ENCODE measurements at places on chromosomes 7 and 10. TPM values are rescaled to one million over a fixed set of nuclear protein-coding genes. Genes with fewer than 3 reads are reported as not detected.

The HEPACAM2 gene
- 4.5 TPM for polyA plus RNA-seq

The HTR5A gene
- polyA plus RNA-seq = not detected

The CYP2C8 gene
- polyA plus RNA-seq = 2.3 TPM

The PSD gene
- polyA plus RNA-seq = 13.2 TPM

The AOC1 gene
- 63.0 TPM for polyA plus RNA-seq

The ACBD7 gene
- 6.6 TPM for polyA plus RNA-seq

The PON1 gene
- polyA plus RNA-seq = 1.9 TPM

The ACHE gene
- polyA plus RNA-seq = 5.0 TPM

The GPER1 gene
- 6.5 TPM for polyA plus RNA-seq

The TRIM4 gene
- polyA plus RNA-seq = 30.1 TPM

The HDAC9 gene
- 8.4 TPM for polyA plus RNA-seq

The STAG3 gene
- 30.1 TPM for polyA plus RNA-seq

The MALRD1 gene
- polyA plus RNA-seq = 1.4 TPM

The POP7 gene
- 32.6 TPM for polyA plus RNA-seq

The HOXA11 gene
- polyA plus RNA-seq = 30.6 TPM

The ACSL5 gene
- 5.3 TPM for polyA plus RNA-seq

The AKR1D1 gene
- polyA plus RNA-seq = 0.13 TPM

The ARL3 gene
- 31.3 TPM for polyA plus RNA-seq

The C10orf62 gene
- polyA plus RNA-seq = 1.3 TPM

The STAMBPL1 gene
- polyA plus RNA-seq = 1.5 TPM

The PFKP gene
- polyA plus RNA-seq = 39.5 TPM

The COL1A2 gene
- polyA plus RNA-seq = 531 TPM

The WNT16 gene
- 0.04 TPM for polyA plus RNA-seq

The GPR146 gene
- polyA plus RNA-seq = 3.7 TPM

The ZNF853 gene
- polyA plus RNA-seq = 17.6 TPM

The NEBL gene
- polyA plus RNA-seq = 81.5 TPM

The CNPY1 gene
- polyA plus RNA-seq = not detected

The CDH23 gene
- polyA plus RNA-seq = 1.3 TPM

The CCL24 gene
- polyA plus RNA-seq = 0.93 TPM

The SPDYE16 gene
- polyA plus RNA-seq = 4.0 TPM

The ANKRD7 gene
- 2.3 TPM for polyA plus RNA-seq

The TLX1 gene
- 0.11 TPM for polyA plus RNA-seq

The NUTM2B gene
- 5.1 TPM for polyA plus RNA-seq

The MNX1 gene
- 0.18 TPM for polyA plus RNA-seq

The CYP2W1 gene
- polyA plus RNA-seq = 3.3 TPM

The NPTX2 gene
- polyA plus RNA-seq = 4.6 TPM

The ZNF425 gene
- polyA plus RNA-seq = 6.1 TPM

The SORCS1 gene
- polyA plus RNA-seq = 17.5 TPM

The CAMK1D gene
- 11.8 TPM for polyA plus RNA-seq

The GAD2 gene
- 4.1 TPM for polyA plus RNA-seq

The FAM24A gene
- polyA plus RNA-seq = not detected

The SLC29A4 gene
- polyA plus RNA-seq = 26.3 TPM

The LAMB1 gene
- 711 TPM for polyA plus RNA-seq

The OR2A1 gene
- 0.51 TPM for polyA plus RNA-seq

The HABP2 gene
- 0.73 TPM for polyA plus RNA-seq

The ASL gene
- 36.1 TPM for polyA plus RNA-seq

The LIPJ gene
- 0.40 TPM for polyA plus RNA-seq

The GSDME gene
- polyA plus RNA-seq = 12.6 TPM

The HOXA2 gene
- polyA plus RNA-seq = 11.8 TPM

The RNF148 gene
- polyA plus RNA-seq = 0.35 TPM

The STEAP2 gene
- 15.5 TPM for polyA plus RNA-seq

The GARS1 gene
- polyA plus RNA-seq = 81.7 TPM

The PRR15 gene
- polyA plus RNA-seq = 4.7 TPM

The ACSM6 gene
- polyA plus RNA-seq = 0.23 TPM

The KLF14 gene
- 0.46 TPM for polyA plus RNA-seq

The PRKG1 gene
- polyA plus RNA-seq = 11.3 TPM

The ACTL6B gene
- 0.09 TPM for polyA plus RNA-seq

The DPYSL4 gene
- polyA plus RNA-seq = 15.4 TPM

The C7orf33 gene
- not detected for polyA plus RNA-seq

Data from renal pelvis (tissue), 12 donors.